ENCODE measurements at places on chromosomes 1 and 21.

- no peak for DNase-seq
These were observed 86.0 kb downstream of the CASZ1 start for GRCh38 chr1:10710489-10710888.

GRCh38 chr1:17922833-17923232, 167.7 kb downstream of the ACTL8 start:
- no peak for DNase-seq

- no peak for DNase-seq
These were observed 201.1 kb upstream of the LMO4 start for GRCh38 chr1:87127581-87127980.

- DNase-seq, result no peak
These were observed 121.4 kb upstream of the NFIA start for GRCh38 chr1:60960891-60961461.
